ENCODE measurements at places on chromosomes 13 and 19. TPM values are rescaled to one million over a fixed set of nuclear protein-coding genes. Genes with fewer than 3 reads are reported as not detected.

CGB3 gene
- total RNA-seq = not detected

FBXL12 gene
- 21.9 TPM for total RNA-seq

ZNF486 gene
- not detected for total RNA-seq

ZNF583 gene
- total RNA-seq = not detected

SIAH3 gene
- not detected for total RNA-seq

IFNL1 gene
- total RNA-seq = not detected

GRIN2D gene
- total RNA-seq = 26.2 TPM

AP1M2 gene
- total RNA-seq = 111 TPM

LHB gene
- total RNA-seq = 3.7 TPM

TNFSF9 gene
- 25.1 TPM for total RNA-seq

IGFL3 gene
- not detected for total RNA-seq

ZNF729 gene
- total RNA-seq = not detected

OXGR1 gene
- total RNA-seq = not detected

ZNF101 gene
- total RNA-seq = 12.8 TPM

GAS6 gene
- total RNA-seq = 49.4 TPM

MAMSTR gene
- 1.3 TPM for total RNA-seq

NLRP11 gene
- 0.86 TPM for total RNA-seq

GRIN3B gene
- 0.69 TPM for total RNA-seq

MEGF8 gene
- 24.0 TPM for total RNA-seq

CYP4F3 gene
- total RNA-seq = 3.6 TPM

DLEU7 gene
- total RNA-seq = not detected

FCHO1 gene
- total RNA-seq = 28.1 TPM

WDR87 gene
- total RNA-seq = not detected

CEACAM21 gene
- total RNA-seq = 0.25 TPM

ZNF222 gene
- 3.0 TPM for total RNA-seq

NLRP5 gene
- 0.30 TPM for total RNA-seq

ALKBH7 gene
- total RNA-seq = 57.1 TPM

LILRB1 gene
- total RNA-seq = not detected

CDX2 gene
- 12.5 TPM for total RNA-seq

ONECUT3 gene
- total RNA-seq = 22.1 TPM

SLC15A1 gene
- 2.6 TPM for total RNA-seq

PRSS57 gene
- not detected for total RNA-seq

KCTD12 gene
- 1.9 TPM for total RNA-seq

DOCK6 gene
- 82.4 TPM for total RNA-seq

PRKCG gene
- total RNA-seq = 2.8 TPM

PLVAP gene
- total RNA-seq = 0.47 TPM

MRPS31 gene
- total RNA-seq = 22.8 TPM

PBX4 gene
- total RNA-seq = 11.6 TPM

MEIOSIN gene
- total RNA-seq = 2.1 TPM

ZNF880 gene
- total RNA-seq = not detected

ICAM4 gene
- total RNA-seq = not detected

KLK3 gene
- total RNA-seq = not detected

OPA3 gene
- total RNA-seq = 11.1 TPM

CPB2 gene
- 0.15 TPM for total RNA-seq

RFPL4A gene
- not detected for total RNA-seq

RNF113B gene
- not detected for total RNA-seq

SULT2B1 gene
- total RNA-seq = 4.8 TPM

MRPL54 gene
- 67.1 TPM for total RNA-seq

All from HCT116 (cell line).